ENCODE measurements at places on chromosomes 5 and 9. TPM values are rescaled to one million over a fixed set of nuclear protein-coding genes. Genes with fewer than 3 reads are reported as not detected.

GRCh38 chr5:149007174-149007573 is 55.7 kb downstream of the SH3TC2 start:
- H3K36me3 ChIP-seq: no peaks in the 10 kb centered on the region
- no peaks in the 10 kb centered on the region for H3K27me3 ChIP-seq
- DNase-seq: no peak
- H3K27ac ChIP-seq: no peak overlapping the region
- H3K4me1 ChIP-seq: no peaks in the 10 kb centered on the region

- no peak overlapping the region for H3K27ac ChIP-seq
- no peaks in the 10 kb centered on the region for H3K36me3 ChIP-seq
- no peaks in the 10 kb centered on the region for H3K27me3 ChIP-seq
- DNase-seq: no peak
- no peaks in the 10 kb centered on the region for H3K4me1 ChIP-seq
These were observed 96.7 kb upstream of the ALDH1B1 start for GRCh38 chr9:38295764-38296163.

DNA sequence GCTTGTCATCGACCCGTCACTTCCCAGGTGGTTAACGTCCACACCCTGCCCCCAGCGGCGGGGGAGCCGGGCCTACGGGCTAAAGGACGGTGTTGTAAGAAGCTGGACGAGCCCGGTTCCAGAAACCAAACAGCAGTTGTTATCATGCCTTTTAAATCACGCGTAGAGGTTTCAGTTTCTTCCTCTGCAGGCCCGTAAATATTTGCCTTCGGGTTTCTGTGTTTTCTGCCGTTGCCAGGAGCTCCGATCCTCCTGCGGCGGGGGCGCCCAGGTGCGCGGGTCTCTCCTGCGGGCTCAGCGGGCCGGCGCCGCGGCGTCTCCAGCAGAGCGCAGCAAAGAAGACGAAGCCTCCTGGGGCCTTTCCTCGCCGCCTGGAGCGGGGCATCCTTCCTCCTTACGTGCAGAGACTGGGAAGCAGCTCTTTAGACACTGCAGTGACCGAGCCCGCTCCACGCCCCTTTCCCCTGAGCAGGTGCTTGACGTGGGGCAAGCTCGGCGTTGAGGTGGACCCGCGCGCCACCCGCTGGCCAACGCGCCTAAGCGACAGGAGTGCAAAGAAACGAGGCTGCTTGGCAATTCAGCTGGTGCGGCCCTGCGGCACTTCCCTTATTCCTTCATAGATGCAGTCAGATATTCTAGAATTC is 21.8 kb upstream of the TTC1 start:
- H3K27me3 ChIP-seq: peaks cover 38% of the 10 kb centered on the region
- no peaks in the 10 kb centered on the region for H3K36me3 ChIP-seq
- H3K4me1 ChIP-seq: peaks cover 3% of the 10 kb centered on the region
- no peak overlapping the region for H3K27ac ChIP-seq
- peak; percentile 74 for DNase-seq

GRCh38 chr5:1948663-1949191 is 66.0 kb upstream of the IRX4 start:
- no peak overlapping the region for H3K4me3 ChIP-seq
- no peaks in the 10 kb centered on the region for H3K4me1 ChIP-seq
- DNase-seq: no peak
- H3K27me3 ChIP-seq: peaks cover 44% of the 10 kb centered on the region
- no peak overlapping the region for H3K27ac ChIP-seq

DNA sequence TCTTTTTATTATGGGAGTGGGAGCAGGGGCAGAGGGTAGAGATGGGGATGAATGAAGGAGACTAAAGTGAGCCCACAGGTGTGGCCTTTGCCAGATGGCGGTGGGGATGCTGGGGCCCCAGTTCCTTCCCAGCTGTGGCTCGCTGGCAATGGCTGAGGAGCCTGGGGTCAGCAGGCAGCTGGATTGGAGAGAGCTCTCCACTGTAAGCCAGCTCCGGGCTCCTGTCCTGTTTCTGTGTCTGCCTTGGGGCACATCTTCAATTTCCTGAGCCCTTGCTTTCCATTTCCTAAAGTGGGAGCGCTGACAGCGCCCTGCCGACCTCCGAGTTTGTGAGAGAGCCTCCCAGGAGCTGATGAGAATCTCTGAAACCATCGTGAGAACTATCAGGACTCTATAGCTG is 75.6 kb upstream of the SPRY4 start:
- H3K27me3 ChIP-seq: no peaks in the 10 kb centered on the region
- DNase-seq: no peak
- H3K27ac ChIP-seq: no peak overlapping the region
- peaks cover 3% of the 10 kb centered on the region for H3K36me3 ChIP-seq
- no peaks in the 10 kb centered on the region for H3K4me1 ChIP-seq

DNA sequence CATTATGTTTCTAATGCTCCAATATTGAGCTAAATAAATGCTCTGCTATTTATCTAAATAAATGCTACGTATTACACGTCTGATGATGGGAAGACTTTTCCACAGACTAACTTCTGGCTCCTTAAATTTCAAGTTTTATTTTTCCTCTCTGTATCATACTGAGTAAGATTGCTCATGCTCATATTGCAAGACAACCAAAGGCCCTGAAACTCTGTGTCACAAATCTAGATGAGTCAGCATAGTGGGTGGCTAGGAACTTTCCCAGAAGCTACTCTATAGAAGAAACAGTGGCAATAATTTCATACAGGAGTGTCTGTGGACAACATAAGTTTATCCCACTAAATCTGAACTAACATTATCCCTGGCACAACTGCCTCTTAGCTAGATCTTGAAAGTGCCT is 53.0 kb upstream of the RFX3 start:
- H3K27me3 ChIP-seq: no peaks in the 10 kb centered on the region
- peaks cover 4% of the 10 kb centered on the region for H3K4me1 ChIP-seq
- peaks cover 32% of the 10 kb centered on the region for H3K36me3 ChIP-seq
- no peak overlapping the region for H3K27ac ChIP-seq
- no peak overlapping the region for H3K4me3 ChIP-seq

- peaks cover 20% of the 10 kb centered on the region for H3K36me3 ChIP-seq
- no peak overlapping the region for H3K4me3 ChIP-seq
- peaks cover 5% of the 10 kb centered on the region for H3K4me1 ChIP-seq
- no peaks in the 10 kb centered on the region for H3K27me3 ChIP-seq
- H3K27ac ChIP-seq: no peak overlapping the region
- no peak for DNase-seq
These were observed 57.7 kb downstream of the SMARCA2 start for GRCh38 chr9:2072752-2073405.

GRCh38 chr5:8615142-8615858 is 746.4 kb downstream of the MTRR start:
- no peak overlapping the region for H3K27ac ChIP-seq
- H3K27me3 ChIP-seq: no peaks in the 10 kb centered on the region
- no peak overlapping the region for H3K4me3 ChIP-seq
- no peaks in the 10 kb centered on the region for H3K36me3 ChIP-seq

DNA sequence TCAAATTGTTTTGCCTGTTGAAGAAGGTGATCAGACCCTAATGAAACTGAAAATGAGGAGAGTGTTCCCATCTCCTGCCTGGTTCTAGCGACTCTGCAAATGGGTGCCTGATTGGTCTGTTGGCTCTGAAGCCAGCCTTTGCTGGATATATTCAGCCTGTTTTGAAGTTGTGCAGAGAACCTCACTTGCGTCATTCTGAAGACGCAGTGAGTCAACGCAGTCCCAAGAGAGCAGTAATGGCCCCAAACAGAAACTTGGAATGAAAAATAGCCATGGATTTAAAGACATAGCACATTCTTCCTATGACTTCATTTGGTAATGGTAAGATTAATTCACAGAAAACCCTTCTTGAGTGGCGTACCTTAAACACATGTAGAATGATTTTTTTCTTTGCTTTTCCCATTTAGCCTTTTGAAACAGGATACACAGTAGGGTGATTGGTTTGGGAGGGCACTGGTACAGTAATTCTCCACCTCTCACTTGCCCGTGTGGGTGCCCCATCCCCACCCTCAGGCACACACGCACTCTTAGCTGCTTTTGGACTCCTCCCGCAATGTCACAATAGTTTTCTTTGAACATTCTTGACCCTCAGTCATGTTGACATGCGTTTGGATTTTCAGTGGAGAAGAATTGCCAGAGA is 54.1 kb upstream of the ABL1 start:
- H3K36me3 ChIP-seq: no peaks in the 10 kb centered on the region
- H3K27me3 ChIP-seq: no peaks in the 10 kb centered on the region
- no peak overlapping the region for H3K4me3 ChIP-seq
- H3K27ac ChIP-seq: no peak overlapping the region
- no peak for DNase-seq

DNA sequence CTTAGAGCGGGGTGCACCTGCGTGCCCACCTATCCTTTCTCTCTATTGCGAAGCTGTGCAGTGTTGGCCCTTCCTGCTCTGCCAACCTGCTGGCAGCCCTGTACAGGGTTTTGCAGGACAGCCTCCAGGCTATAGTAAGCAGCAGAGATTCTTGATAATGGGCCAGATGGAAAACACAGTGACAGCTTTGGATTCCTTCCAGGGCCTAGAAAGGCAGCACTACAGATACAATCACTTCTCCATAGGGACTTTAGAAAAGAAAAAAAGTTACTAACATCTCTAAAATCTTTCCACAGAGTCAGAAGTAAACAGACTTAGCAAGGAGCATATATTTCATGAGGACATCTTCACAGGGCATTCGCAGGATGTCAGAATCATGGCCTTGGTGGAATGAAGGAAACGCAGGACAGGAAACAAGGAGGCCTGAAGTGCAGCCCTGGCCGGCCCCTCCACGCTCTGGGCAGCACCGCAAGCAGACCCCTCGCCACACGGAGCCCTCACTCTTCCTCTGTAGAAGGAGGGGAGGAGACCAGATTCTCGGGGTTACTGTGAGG is 172.1 kb upstream of the GAS1 start:
- H3K27me3 ChIP-seq: peaks cover 20% of the 10 kb centered on the region
- no peak for DNase-seq
- H3K4me1 ChIP-seq: peaks cover 9% of the 10 kb centered on the region
- no peak overlapping the region for H3K27ac ChIP-seq

- H3K27ac ChIP-seq: no peak overlapping the region
- H3K4me3 ChIP-seq: no peak overlapping the region
These were observed 289.7 kb downstream of the FBXL7 start for GRCh38 chr5:15789642-15790041.

GRCh38 chr9:93136011-93136440 is 2.0 kb upstream of the NINJ1 start:
- H3K4me1 ChIP-seq: peaks cover 56% of the 10 kb centered on the region
- no peaks in the 10 kb centered on the region for H3K27me3 ChIP-seq
- peaks cover 11% of the 10 kb centered on the region for H3K36me3 ChIP-seq
- no peak overlapping the region for H3K4me3 ChIP-seq
- no peak overlapping the region for H3K27ac ChIP-seq

- H3K27ac ChIP-seq: no peak overlapping the region
- H3K4me1 ChIP-seq: peaks cover 7% of the 10 kb centered on the region
- DNase-seq: no peak
- no peaks in the 10 kb centered on the region for H3K27me3 ChIP-seq
- no peak overlapping the region for H3K4me3 ChIP-seq
- H3K36me3 ChIP-seq: peaks cover 37% of the 10 kb centered on the region
These were observed 67.4 kb downstream of the TNPO1 start for GRCh38 chr5:72883850-72884249.

- H3K4me1 ChIP-seq: no peaks in the 10 kb centered on the region
- no peak for DNase-seq
- no peak overlapping the region for H3K27ac ChIP-seq
- H3K4me3 ChIP-seq: no peak overlapping the region
These were observed 49.5 kb upstream of the BRINP1 start for GRCh38 chr9:119418721-119419120.

GRCh38 chr9:93009337-93010015 is 49.0 kb upstream of the SUSD3 start:
- H3K36me3 ChIP-seq: peaks cover 33% of the 10 kb centered on the region
- H3K27me3 ChIP-seq: no peaks in the 10 kb centered on the region
- no peak overlapping the region for H3K27ac ChIP-seq

GRCh38 chr9:36064448-36065037 is 27.8 kb downstream of the RECK start:
- peaks cover 4% of the 10 kb centered on the region for H3K36me3 ChIP-seq
- DNase-seq: no peak
- H3K27me3 ChIP-seq: no peaks in the 10 kb centered on the region
- peaks cover 7% of the 10 kb centered on the region for H3K4me1 ChIP-seq

- H3K4me1 ChIP-seq: no peaks in the 10 kb centered on the region
- no peaks in the 10 kb centered on the region for H3K27me3 ChIP-seq
- no peak overlapping the region for H3K4me3 ChIP-seq
- H3K27ac ChIP-seq: no peak overlapping the region
- DNase-seq: no peak
These were observed 364.7 kb downstream of the CDH12 start for GRCh38 chr5:22488427-22488826.

GRCh38 chr9:73074176-73074708 is 77.4 kb upstream of the ANXA1 start:
- peaks cover 34% of the 10 kb centered on the region for H3K27me3 ChIP-seq
- H3K27ac ChIP-seq: no peak overlapping the region
- no peak overlapping the region for H3K4me3 ChIP-seq

GRCh38 chr9:126146254-126147145 is 180.1 kb upstream of the MVB12B start:
- DNase-seq: peak; percentile 32
- peak overlapping the region; percentile 2 for H3K4me3 ChIP-seq
- no peaks in the 10 kb centered on the region for H3K36me3 ChIP-seq

- no peak for DNase-seq
- no peaks in the 10 kb centered on the region for H3K36me3 ChIP-seq
- H3K4me3 ChIP-seq: no peak overlapping the region
- no peak overlapping the region for H3K27ac ChIP-seq
- H3K27me3 ChIP-seq: no peaks in the 10 kb centered on the region
- no peaks in the 10 kb centered on the region for H3K4me1 ChIP-seq
These were observed 1110.1 kb upstream of the CDH10 start for GRCh38 chr5:25754895-25755294.

DNA sequence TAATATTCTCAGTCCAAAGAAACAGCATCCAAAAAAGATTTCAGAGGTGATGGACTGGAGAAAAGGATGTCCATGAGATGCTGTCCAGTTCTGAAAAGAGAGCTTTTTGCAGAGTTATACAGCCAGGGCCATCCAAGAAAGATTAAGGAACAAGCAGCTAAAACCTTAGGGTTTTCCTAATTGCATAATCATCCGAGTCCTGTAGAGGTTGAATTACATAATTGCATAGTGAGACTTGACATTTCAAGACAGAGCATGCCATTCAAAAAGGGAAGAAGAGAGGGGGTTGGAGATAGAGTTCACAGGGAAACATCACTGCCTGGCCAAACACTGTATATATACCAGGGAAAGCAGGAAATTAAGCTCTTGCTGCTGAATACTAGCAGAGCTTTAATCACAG is 1729.2 kb upstream of the WWC1 start:
- DNase-seq: no peak
- no peaks in the 10 kb centered on the region for H3K27me3 ChIP-seq
- no peaks in the 10 kb centered on the region for H3K36me3 ChIP-seq
- no peak overlapping the region for H3K4me3 ChIP-seq

- no peak for DNase-seq
- H3K27me3 ChIP-seq: peaks cover 3% of the 10 kb centered on the region
- H3K27ac ChIP-seq: no peak overlapping the region
These were observed 97.3 kb downstream of the ANKRD18A start for GRCh38 chr9:38523121-38523520.

The RASGEF1C gene
- total RNA-seq: not detected

The SLC31A1 gene
- 16.7 TPM for total RNA-seq

The STXBP1 gene
- total RNA-seq: 18.8 TPM

The SCGB3A2 gene
- total RNA-seq: not detected

The SGCD gene
- total RNA-seq: not detected

The AP3B1 gene
- total RNA-seq: 36.6 TPM

The TRIM7 gene
- total RNA-seq: 0.62 TPM

The IFNA10 gene
- not detected for total RNA-seq

The FBN2 gene
- not detected for total RNA-seq

The SH2D3C gene
- total RNA-seq: 21.5 TPM

The CARTPT gene
- total RNA-seq: not detected

The PPP3R2 gene
- total RNA-seq: not detected

The SH3PXD2B gene
- total RNA-seq: 0.84 TPM

The PRDM9 gene
- total RNA-seq: not detected

The MEF2C gene
- 1.5 TPM for total RNA-seq
